ENCODE measurements at places on chromosomes 1 and 21.

GRCh38 chr1:186839041-186839400, 10.3 kb downstream of the PLA2G4A start:
- no peak for DNase-seq

GRCh38 chr21:39632796-39633442, 20.2 kb downstream of the B3GALT5 start:
- no peak for DNase-seq

DNA sequence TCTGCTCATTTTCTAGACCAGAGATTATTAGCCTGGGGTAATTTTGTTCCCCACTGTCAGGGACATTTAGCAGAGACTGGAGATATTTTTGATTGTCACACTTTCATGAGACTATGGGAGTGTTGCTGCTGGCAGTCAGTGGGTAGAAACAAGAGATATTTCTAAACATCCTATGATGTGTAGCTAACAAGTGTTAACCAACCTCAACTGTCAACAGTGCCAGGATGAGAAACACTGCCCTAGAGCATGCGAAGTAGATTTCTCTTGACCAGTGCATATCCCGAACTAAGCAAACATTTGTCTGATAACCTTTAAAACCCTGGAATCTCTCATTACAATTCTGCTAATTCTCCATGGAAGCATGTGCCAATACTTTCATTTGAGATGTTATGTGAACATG, 607.4 kb upstream of the TMPRSS15 start:
- no peak for DNase-seq

- no peak for DNase-seq
Measured at GRCh38 chr21:45830720-45831366, 150.7 kb upstream of the COL6A1 start.

GRCh38 chr1:6975331-6976043, 190.2 kb downstream of the CAMTA1 start:
- no peak for DNase-seq

GRCh38 chr1:150976879-150977694, 2.5 kb upstream of the CERS2 start:
- DNase-seq, result peak; percentile 97

GRCh38 chr1:9291914-9292360, 757 bp upstream of the SPSB1 start:
- DNase-seq, result no peak

- no peak for DNase-seq
Measured at GRCh38 chr1:46646844-46647243, 21.3 kb downstream of the ATPAF1 start.

DNA sequence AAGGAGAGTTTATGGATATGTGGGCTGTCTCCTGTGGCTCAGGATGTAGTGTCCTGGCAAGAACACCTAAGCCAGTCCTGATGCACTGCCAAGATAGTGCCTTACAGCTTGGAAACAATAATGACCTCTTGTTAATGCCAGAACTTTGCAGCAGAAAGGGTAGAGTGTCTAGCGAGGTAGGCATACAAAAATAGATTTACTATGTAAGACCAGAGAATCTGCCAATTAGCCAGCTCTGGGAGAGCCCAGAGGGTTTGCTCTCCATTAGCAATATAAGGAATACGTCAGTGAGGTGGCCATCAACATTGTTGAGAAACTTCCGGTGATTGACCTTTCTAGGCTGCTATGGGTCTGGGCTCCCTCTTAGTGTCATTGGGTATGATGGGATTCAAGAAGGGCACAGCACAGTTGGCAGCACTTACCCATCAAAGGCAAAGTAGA, 178.5 kb upstream of the GALNT2 start:
- no peak for DNase-seq

- no peak for DNase-seq
Measured at GRCh38 chr1:219027146-219027673, 146.5 kb upstream of the LYPLAL1 start.

DNA sequence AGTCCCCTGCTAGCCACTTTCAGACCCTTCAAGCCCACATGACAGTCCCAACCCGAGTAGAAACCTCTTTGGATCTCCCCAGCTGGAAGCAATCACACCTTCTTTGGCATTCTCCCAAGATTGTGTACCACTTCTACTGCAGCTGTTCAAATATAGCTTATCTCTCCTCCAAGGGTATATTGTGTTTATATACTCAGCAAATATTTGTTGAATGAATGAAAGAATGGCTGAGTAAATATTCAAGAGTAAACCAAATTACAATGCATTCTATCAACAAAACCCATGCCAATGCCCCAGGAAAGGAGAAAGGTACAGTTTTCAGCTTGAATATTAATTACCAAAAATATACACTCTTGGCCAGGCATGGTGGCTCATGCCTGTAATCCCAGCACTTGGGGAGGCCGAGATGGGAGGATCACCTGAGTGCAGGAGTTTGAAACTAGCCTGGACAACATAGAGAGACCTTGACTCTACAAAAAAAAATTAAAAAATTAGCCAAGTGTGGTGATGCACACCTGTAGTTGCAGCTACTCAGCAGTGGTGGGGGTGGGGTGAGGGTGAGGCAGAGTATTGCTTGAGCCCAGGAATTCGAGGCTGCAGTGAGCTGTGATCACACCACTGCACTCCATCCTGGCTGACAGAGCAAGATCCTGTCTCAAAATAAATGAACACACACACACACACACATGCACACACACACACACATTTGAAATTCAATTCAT, 68.5 kb downstream of the NIBAN1 start:
- DNase-seq, result no peak

DNA sequence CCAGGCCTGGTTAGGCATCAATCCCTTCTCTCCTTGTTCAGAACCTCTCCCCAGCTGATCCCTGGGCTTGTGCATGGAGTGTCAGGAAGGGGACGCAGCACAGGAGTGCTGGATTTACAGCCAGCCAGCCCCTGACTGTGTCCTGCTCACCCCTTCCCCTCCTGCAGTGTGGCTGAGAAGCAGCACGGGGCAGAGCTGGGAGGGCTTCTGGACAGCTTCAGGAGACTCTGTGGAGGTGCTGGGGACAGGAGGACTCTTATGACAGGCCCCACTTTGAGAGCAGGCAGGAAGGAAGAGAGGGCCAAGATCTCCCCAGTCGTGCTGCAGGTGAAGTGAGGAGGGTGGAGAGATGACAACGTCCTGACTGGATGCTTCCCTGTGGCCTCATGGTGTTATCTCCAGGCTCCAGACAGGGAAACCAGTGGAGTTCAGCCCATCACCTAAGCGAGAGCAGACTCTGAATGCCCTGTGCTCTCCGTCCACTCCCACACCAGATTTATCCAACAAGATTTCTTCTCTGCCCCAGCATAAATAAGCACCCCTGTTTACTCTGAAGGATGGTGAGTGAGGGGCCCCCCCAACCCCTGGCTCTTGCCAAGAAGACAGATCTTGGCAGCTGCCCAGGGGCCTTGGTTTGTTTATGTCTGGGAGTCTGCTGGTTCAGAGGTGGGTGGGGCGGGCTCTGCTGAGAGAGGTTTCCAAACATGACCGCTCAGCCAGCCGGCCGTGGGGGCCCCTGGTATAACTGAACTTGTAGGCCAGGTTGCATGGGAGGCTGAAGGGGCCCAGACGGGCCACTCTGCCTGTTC, 21.3 kb downstream of the TMCC2 start:
- DNase-seq, result no peak

- no peak for DNase-seq
Measured at GRCh38 chr1:212827171-212827776, 20.2 kb downstream of the SPATA45 start.
